ENCODE measurements at places on chromosomes 16 and 17.

- no peak for DNase-seq
Measured at GRCh38 chr16:76656994-76657393, 379.8 kb downstream of the CNTNAP4 start.

DNA sequence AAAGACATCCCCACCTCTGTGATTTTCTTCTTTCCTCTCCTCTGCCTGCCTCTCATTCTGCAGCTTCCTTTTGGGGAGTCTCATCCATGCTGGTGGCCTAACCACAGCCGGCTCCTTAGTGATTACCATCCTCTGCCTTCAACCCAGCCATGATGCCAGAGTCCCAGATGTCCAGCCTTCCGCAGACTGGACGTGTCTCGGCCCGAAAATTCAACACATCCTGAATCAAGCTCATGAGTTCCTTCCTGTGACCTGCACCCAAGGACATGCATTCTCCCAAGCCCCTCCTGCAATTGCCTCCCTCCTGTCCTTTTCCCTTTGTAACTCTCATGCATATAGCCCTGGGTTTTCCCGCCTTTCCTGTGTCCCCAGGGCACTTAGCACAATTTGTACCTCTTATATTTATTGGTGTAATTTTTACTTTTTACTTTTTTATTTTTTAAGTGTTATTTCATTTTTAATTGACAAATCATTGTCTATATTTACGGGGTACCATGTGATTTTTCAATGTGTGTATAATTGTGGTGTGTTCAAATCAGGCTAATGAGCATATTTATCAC lies 1.2 kb upstream of the SLC13A5 start:
- DNase-seq = no peak

- no peak for DNase-seq
Measured at GRCh38 chr17:82232322-82232820, 3.5 kb downstream of the SLC16A3 start.

DNA sequence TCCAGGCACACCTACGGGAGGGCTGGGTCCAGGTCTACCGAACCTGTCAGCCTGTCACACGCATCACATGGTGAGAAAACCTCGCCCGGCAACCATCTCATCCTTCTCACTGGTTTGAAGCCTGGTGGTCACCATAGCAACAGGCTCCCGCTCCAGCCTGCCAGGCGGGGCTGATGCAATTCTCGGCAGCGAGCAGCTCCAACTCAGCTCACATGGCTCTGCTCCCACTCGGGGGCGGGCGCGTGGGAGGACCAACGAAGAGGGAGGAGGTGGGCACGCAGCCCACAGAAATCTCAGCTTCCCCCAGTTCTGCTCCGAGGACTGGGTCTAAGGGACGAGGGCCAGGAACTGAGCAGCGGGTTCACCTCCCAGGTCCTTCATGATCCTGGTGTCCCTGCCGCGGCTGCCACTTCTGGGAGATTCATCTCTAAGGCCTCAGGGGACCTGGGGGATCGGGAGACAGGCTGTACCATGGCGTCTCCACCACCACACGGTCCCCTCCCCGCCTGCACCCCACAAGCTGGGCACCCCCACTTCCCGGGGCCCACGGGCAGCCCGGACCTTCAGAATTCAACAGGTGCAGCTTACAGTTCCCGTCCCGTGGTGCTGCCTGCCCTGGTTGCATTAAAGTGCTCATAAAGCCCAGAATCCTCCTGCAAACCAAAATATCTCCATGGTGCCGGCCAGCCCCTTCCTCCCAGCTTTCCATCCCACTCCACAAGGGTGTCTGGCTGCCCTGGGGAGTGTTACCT lies 25.8 kb downstream of the ABR start:
- no peak for DNase-seq

DNA sequence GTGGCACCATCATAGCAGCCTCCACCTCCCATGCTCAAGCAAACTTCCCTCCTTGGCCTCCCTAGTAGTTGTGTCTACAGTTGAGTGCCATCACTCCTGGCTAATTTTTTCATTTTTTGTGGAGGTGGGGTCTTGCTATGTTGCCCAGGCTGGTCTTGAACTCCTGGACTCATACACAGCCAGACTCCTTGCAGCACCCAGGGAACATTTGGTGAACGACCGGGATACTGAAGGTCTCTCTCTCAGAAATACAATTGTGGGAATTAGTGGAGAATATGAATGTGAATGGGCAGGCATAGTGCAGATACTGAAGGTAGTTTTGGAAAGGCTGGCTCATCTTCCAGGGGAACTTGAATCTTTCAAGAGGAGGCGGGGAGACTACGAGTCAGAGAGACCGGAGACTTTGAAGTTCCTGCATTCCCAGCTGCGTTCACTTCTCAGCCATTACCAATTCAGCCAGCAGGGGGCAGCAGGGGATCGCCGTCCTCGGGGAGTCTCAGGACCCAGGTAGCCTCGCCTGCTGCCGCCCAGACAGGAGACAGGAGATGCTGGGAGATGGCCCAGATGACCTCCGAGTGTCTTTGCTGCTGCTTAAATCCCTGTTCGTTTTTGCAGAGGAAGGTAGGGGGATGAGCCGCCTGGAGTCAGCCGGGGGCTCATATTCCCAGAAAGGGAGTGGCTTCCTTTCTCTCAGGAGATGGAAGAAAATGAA lies 68.6 kb downstream of the HAPSTR1 start:
- DNase-seq = no peak

GRCh38 chr17:65099941-65100315 lies 37.2 kb upstream of the RGS9 start:
- peak; percentile 53 for DNase-seq

DNA sequence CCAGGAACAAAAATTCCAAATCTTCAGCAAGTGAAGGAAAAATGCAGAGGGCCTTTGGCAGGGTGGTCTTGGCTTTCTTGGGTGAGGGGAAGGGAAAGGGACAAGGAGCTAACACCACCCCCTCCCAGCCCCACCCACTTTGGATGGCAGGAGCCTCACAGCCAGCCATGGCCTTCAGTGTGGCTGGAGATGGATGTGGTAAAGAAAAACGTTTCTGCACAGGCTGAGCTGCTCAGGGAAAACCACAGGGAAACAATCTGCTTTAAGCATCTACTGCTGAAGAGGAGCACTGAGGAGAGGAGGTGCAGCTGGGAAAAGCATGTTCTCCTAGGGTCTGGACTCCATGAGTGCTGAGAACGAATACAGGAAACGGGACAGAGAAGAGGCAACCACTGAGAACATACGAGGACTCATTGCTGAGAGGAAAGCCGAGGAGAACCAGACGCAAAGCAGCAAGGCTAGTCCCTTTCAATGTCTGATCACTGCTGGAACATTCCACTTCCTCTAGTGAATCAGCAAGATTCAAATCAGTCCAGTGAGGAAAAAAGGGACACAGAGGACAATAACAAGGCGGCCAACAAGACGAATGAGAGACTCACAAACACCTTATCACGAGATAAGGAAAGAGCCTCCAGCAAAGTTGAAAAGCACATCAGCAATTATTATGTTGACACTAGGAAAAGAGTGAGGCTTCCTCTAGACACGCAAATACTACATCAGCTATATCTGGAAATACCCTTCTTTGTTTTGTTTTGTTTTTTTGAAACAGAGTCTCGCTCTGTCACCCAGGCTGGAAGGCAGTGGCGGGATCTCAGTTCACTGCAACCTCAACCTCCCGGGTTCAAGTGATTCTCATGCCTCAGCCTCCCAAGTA lies 41.7 kb downstream of the ZZEF1 start:
- DNase-seq = no peak

All from stimulated activated naive CD4-positive, alpha-beta T cell (primary cell).